GM12878 (cell line): ENCODE measurements at places on chromosomes 12 and 14. TPM values are rescaled to one million over a fixed set of nuclear protein-coding genes. Genes with fewer than 3 reads are reported as not detected.

CIROP gene
- not detected in 2 replicates for total RNA-seq

LBHD2 gene
- not detected in 2 replicates for total RNA-seq

- no peak for DNase-seq
- no peak overlapping the region for H3K27ac ChIP-seq
- no peak overlapping the region for H3K4me3 ChIP-seq
- H3K27me3 ChIP-seq = no peaks in the 10 kb centered on the region
- H3K4me1 ChIP-seq = peaks cover 32% of the 10 kb centered on the region
Observed at GRCh38 chr12:116561181-116561821, 2.1 kb downstream of the MAP1LC3B2 start.

AVPR1A gene
- 0.10 TPM in 1 of 2 replicates, not detected in the other for total RNA-seq

XRCC3 gene
- total RNA-seq = 35.8 and 44.8 TPM in 2 replicates

DNA sequence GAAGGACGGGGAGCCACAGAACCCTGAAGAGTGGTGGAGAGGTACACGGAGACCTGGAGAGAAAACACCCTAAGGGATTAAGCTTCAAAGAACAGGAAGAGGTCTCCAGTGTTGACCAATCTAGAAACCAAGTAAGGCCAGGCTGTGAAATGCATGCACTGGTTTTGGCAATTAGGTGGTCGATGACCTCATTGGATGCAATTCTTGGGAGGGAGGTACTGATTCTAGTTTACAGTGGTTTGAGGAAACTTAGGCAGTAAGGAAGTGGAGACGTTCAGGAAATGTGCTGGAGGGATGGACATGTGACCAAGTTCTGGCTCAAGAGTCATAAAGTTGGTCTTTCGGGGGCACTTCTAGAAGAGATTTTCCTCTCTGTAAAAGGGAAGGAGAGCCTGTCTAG lies 91.3 kb upstream of the CEP83 start:
- no peaks in the 10 kb centered on the region for H3K36me3 ChIP-seq
- no peak for DNase-seq

GRCh38 chr12:124692443-124692842 lies 125.0 kb upstream of the NCOR2 start:
- no peak overlapping the region for H3K4me3 ChIP-seq
- no peaks in the 10 kb centered on the region; the same call in 1 of the 2 replicates for H3K27me3 ChIP-seq
- peaks cover 7% of the 10 kb centered on the region for H3K4me1 ChIP-seq
- no peak overlapping the region for H3K27ac ChIP-seq
- DNase-seq = no peak

TNFAIP2 gene
- 107 and 116 TPM in 2 replicates for total RNA-seq

DNA sequence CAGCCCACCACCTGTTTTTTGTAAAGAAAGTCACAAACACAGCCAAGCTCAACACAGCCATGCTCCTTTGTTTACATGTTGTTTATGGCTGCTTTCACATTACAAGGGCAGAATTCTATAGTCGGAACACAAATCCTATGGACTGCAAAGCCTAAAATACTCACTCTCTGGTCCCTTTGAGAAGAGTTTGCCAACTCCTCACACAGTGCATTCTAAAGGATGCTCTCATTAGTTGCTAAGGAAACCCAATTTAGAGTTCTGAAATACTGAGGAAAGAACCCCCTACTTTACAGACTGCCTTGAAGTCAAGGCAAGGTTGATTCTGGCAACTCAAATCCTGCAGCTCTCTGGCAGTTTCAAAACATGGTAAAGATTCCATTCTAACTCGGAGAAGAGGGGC lies 38.3 kb downstream of the DCP1B start:
- no peak overlapping the region for H3K4me3 ChIP-seq
- DNase-seq = no peak
- H3K27me3 ChIP-seq = no peaks in the 10 kb centered on the region
- H3K4me1 ChIP-seq = no peaks in the 10 kb centered on the region
- H3K36me3 ChIP-seq = no peaks in the 10 kb centered on the region; the same call in 1 of the 2 replicates

CRIP1 gene
- total RNA-seq = 177 and 188 TPM in 2 replicates

- 0 out of 2 replicates have a peak overlapping the region, but pooled peaks have one; percentile 6 for H3K27ac ChIP-seq
- H3K4me3 ChIP-seq = no peak overlapping the region
Observed at GRCh38 chr14:75042035-75042434, 9.2 kb downstream of the MLH3 start.
